ENCODE measurements at places on chromosomes 6 and 20. TPM values are rescaled to one million over a fixed set of nuclear protein-coding genes. Genes with fewer than 3 reads are reported as not detected.

Gene DDX43
- total RNA-seq, result 0.49 TPM

Gene WFDC5
- not detected for total RNA-seq

DNA sequence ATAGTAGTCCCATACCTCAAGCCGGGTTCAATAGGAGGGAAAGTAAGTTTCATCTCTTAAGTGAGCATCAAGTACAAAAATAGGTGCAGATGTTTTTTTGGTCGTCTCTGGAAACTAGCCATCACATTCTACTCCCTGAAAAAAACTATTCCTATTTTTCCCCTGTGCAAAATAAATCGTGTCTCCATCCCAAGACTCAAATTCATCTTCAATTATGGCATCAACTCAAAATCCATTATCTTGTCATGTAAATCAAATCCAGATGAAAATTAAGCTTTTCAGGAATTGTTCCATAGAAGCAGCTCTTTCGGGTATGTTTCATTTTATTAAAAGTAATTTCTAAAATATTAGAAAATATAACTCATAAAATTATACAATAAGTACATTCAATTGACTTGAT lies 1368.4 kb downstream of the GRIK2 start:
- no peak for DNase-seq

DNA sequence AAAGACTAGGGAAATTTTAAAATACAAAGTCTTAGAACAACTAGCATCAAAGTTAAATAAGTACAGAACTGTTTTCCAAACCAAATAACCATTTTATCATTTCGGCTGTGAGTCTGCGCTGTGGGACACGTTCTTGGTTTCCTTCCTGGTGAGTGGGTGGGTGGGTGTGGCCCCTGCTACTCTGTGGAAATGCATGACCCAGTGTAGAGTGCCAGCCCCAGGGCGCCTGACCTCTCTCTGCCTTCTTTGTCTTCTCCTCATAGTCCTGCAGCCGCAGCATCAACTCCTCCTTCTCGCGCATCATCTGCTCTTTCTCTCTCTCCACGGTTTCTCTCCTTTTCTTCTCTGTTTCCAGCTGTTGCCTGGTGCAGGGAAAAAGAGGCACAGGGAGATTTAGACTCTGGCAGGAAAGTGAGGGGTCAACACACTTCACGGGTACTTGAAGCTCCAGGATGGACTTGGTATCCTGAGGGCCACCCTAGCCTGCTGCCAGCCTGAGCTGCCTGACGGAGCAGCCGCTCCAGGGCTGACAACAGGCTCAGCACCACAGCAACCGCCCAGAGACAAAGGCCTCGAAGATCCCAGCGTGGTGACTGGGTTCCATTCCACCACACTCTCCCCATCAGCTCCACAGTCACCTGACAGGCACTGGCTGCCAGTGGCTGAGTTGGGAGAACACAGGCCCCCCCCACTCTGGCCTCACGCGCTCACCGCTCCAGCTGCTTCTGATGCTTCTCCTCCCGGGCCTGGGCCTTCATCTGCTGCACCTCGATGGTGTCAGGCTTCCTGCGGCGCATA lies 48.4 kb downstream of the EZR start:
- DNase-seq, result no peak

DNA sequence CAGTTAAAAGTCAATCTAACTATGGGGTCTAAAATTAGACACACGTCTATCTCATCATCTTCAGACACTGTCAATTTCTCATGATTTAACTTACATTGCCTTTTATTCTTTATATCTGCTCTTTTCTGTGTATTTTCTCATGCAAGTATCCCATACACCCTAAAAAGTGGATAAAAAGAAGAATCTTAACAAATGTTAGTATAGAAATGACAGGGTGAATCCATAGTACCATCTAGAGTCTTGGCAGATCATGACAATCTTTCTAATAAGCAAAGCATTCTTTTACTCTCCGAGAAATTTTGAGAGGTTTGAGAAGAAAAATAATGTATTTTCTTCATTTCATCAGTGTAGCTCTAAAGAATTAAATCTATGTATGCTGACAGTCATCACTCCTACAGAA lies 382.7 kb downstream of the C6orf118 start:
- DNase-seq, result no peak

GRCh38 chr20:1805161-1805581 lies 90.0 kb upstream of the SIRPA start:
- DNase-seq, result no peak

Gene NKX2-2
- total RNA-seq, result not detected

Gene RAMACL
- 0.72 TPM for total RNA-seq

Gene CYP24A1
- total RNA-seq, result not detected

DNA sequence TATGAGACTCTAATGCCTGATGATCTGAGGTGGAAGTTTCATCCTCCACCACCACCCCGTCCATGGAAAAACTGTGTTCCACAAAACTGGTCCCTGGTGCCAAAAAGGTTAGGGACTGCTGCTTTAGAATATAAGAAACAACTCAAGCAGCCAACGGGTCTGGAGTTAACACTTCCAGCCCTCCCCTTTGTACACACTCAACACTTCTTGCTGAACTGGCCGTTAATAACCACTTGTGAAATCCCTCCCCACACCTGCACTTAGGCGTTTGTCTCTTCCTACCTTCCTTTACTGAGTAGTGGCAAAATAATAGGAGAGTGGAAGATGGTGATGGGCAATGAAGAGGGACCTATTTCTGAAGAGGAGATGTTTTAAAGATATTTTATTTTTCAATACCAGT lies 10.5 kb downstream of the SAYSD1 start:
- no peak for DNase-seq

GRCh38 chr20:59821788-59822187 lies 111.6 kb downstream of the SYCP2 start:
- DNase-seq, result no peak

DNA sequence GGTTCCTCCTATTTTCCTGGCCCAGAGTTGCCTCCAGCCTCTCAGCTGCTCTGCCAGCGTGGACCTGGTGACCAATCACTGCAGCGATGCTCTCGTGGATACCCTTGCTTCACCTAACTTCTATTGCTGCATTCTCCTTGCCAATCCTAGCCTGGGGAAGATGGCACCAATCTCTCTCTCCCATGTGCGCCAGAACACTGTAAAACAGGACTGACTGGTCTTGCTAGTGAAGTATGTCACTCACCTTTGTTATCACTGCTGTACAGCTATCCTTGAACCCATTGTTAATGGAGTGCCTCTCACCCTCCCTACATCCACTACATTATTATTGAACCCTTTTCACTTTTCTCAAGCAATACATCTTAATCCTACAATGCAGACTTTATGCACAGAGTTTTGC lies 80.1 kb downstream of the LYRM4 start:
- DNase-seq, result no peak

Gene AIF1
- total RNA-seq, result 41.3 TPM

Gene RIOK1
- 26.4 TPM for total RNA-seq

Gene POU5F1
- not detected for total RNA-seq

DNA sequence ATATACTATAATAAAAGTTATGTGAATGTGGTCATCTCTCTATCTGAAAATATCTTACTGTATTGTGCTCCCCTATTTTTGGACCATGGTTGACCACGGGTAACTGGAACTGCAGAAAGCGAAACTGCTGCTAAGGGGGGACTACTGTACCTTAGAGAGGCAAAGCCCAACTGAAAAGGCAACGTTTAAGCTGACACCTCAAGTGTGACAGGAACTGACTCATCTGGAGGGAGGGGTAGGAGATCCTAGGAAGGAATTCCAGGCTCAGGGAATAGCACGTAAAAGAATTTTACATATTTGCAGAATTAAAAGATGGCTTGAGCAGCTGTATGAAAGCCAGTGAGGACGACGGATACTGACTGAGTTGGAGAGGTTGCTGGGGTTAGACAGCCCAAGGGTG lies 34.8 kb downstream of the ELOVL2 start:
- DNase-seq, result no peak

- DNase-seq, result no peak
Measured at GRCh38 chr6:34829137-34829536, 37.3 kb downstream of the BLTP3A start.

Gene TXLNB
- total RNA-seq, result 1.1 TPM

Measured in naive thymus-derived CD4-positive, alpha-beta T cell (primary cell).